ENCODE measurements at places on chromosomes 16 and 17.

GRCh38 chr17:1144162-1144561, 35.6 kb downstream of the ABR start:
- no peak for DNase-seq

- no peak for DNase-seq
Measured at GRCh38 chr16:59543641-59544040, 809.5 kb upstream of the GOT2 start.

DNA sequence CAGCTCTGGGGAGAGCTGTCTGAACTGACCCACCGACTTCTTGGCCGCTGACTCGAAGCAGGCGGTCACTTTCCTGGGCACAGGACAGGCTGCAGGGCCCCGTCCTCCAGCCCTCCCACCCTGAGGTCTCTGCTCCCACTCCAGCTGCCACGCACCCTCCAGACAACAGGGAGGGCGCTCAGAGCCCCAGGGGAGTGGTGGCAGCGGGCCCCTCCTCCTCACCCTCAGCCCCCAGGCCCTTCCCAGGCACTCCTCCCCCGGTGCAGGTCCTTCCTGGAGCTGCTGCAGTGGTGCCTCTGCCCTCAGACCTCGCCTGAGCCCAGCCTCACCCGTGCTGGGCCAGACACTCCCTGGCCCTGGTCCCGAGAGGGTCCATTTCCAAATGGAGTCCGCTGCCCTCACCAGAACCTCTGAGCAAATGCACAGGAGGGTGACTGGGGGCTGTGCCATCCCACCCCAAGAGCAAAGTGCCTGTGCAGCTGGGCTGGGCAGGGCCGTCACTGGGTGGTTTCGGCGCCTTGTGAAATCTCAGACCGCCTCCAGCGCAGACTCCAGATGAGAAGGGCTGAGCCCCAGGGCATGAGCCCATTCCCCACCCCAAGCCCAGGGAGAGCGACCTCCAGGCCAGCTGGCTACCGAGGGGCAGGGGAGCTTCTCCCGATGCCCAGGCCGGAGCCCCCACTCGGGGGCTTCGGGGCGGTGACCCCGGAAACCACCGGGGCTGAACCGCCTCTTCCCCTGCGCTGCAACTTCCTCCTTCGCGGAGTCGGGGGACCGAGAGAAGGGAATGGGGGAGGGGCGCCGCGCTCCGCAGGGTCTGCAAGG, 717 bp downstream of the CYBA start:
- DNase-seq: peak; percentile 62

GRCh38 chr17:21039839-21040575, 2.8 kb downstream of the USP22 start:
- peak; percentile 49 for DNase-seq

DNA sequence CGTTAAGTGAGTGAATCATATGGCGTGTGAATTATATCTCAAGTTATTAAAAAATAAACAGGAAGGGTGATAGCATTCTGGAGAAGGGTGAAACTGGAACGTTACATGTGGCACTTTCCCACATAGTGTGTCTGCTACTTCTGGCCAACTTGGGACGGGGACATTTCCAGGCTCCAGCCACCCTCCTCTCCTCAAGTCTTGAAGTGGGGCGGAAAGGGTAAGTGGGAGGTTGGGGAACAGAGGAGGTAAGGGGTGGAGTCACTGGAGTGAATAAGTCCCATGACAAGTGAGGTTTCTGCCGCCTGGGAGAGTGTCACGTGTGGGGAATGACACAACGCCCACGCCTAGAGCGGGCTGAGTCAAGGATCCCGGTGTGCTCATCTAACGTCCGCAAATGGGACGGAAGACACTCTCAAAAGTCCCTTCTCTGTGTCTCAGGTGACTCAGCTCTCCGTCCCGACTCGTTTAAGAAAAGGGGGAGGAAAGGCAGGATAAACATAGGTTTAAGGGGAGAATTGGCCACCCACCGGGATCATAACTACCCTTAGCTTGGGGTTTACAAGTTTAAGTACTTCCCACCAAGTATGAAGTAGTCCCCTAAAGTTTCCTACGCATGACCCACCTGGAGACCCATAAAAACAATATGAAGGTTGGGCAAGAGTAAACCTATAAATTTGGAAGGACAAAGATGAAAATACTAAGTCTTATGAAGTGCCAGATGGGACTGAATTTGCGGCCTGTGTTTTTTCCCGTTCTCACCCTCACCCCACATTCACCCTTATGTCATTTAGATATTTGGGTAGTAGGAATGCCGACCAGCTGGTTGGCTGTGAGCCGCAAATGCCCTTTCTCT, 1.2 kb upstream of the SPAG9 start:
- peak; percentile 93 for DNase-seq

GRCh38 chr16:20136446-20136968, 62.8 kb upstream of the GPR139 start:
- no peak for DNase-seq

DNA sequence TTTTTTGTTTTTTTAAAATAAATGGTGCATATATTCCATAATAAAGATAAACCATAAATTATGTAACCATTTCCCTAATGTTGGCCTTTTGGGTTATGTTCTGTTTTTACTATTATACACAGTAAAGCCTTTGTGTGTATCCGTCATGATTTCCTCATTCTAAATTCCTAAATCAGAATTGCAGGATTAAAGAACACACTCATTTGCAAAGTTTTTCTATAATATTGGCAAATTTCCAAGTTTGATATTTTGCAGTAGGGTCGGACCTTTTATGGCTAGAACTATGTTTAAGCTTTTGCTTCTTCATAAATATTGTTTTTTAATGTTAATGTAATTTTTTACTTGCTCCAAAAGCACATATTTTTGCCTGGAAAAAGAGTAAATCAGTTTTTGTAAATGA, 16.6 kb downstream of the GOSR1 start:
- DNase-seq: no peak

GRCh38 chr17:72600934-72601333, 480.1 kb downstream of the SOX9 start:
- no peak for DNase-seq

DNA sequence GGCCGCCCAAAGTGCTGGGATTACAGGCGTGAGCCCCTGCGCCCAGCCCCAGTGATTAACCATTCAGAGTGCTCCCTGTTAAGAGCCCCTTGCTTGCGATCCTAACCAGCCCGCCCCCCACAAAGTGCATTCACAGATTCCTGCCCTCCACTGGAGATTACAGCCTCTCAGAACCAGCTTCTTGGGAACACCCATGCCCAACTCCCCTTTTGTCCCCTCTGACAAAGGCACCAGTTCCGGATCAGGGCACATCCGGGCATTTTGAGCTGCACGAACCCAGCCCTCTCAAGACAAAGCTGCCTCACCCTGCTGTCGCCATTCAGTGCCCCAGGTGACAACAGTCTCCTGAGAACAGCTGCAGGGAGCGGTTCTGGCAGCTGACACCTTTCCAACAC, 848 bp upstream of the KRT19 start:
- no peak for DNase-seq

- DNase-seq: no peak
Measured at GRCh38 chr17:69198238-69198637, 30.4 kb downstream of the ABCA10 start.

GRCh38 chr17:72359274-72359673, 238.5 kb downstream of the SOX9 start:
- DNase-seq: no peak

DNA sequence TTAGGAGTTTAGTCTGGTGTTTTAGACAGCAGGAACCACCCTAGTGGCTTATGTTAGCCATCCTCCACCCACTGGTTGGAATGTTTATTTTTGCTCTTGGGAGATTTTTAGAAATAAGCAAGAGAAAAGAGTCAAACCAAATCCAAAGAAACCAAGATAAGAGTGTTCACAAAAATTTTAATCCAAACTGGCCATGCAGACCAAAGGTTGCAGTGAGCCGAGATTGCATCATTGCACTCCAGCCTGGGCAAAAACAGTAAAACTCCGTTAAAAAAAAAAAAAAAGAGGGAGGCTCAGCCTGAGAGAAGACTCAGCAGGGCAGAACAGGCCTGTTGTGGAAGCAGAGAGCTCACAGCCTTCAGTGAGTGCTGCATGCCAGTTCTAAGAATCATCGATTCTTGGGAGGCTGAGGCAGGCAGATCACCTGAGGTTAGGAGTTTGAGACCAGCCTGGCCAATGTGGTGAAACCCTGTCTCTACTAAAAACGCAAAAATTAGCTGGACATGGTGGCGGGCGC, 12.2 kb upstream of the C16orf54 start:
- no peak for DNase-seq

GRCh38 chr16:47660540-47660939, 199.4 kb downstream of the PHKB start:
- DNase-seq: no peak

DNA sequence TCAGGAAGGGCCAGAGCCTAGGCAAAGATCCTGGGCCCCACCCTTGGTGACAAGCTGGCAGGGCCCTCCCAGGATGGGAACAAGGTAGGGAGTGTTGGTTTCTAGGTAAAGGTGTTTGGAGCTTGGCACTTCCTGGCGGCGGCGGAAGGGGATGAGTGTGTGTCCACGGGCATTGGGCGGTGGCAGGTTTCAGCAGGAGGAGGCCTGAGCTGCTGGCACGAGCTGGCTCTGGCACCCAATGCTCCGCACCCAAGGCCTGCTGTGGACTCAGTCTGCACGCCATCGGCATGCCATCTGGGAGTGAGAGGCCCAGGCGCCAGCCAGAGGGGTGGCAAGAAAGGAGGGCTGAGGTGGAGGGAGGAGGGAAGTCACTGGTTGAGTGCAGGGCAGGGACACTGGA, 46.9 kb upstream of the TAC4 start:
- no peak for DNase-seq

- peak; percentile 51 for DNase-seq
Measured at GRCh38 chr17:596763-597644, 117.6 kb downstream of the VPS53 start.

GRCh38 chr16:9258423-9259051, 167.1 kb downstream of the HAPSTR1 start:
- DNase-seq: peak; percentile 38

GRCh38 chr17:28394337-28395116, 11.5 kb downstream of the SLC46A1 start:
- DNase-seq: no peak

- DNase-seq: no peak
Measured at GRCh38 chr17:58995247-58995940, 111.3 kb downstream of the TRIM37 start.

- DNase-seq: peak; percentile 73
Measured at GRCh38 chr17:14205992-14206461, 30.6 kb downstream of the CDRT15 start.

- DNase-seq: no peak
Measured at GRCh38 chr16:87086156-87086555, 231.0 kb downstream of the C16orf95 start.

DNA sequence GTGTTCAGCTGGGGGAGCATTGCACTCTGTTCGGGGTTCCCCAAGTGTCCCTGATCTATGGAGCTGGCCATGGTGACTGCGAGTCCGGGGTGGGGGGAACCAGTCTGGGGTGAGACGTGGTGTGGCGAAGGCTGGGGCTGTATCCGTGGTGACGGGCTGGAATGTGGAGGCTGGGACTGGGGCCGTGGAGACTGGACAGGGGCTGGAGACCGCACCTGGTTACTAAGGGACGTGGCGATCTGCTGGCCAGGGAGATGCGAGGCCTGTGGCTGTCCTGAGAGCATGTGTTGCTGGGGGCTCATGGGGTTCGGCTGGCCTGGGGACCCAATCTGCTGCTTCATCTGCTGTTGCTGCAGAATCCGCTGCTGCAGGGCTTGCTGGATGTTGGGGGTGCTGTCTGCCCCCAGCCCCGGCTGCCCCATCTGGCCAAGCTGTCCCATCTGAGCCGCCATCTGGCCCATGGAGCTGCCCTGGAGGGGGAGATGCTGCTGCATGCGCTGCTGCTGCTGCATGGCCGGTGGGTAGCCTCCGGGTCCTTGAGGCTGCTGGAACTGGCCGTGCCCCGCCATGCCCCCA, 10.6 kb upstream of the TRAP1 start:
- DNase-seq: no peak

GRCh38 chr17:732067-732901, at the start of gene TLCD3A:
Gene TLCD3A, plus strand, starts transcription at chr17:732596. Its CDS starts 52 bp downstream, at chr17:732648.
- peak; percentile 74 for DNase-seq

- peak; percentile 69 for DNase-seq
Measured at GRCh38 chr16:30065943-30066760, 592 bp downstream of the ALDOA start.

DNA sequence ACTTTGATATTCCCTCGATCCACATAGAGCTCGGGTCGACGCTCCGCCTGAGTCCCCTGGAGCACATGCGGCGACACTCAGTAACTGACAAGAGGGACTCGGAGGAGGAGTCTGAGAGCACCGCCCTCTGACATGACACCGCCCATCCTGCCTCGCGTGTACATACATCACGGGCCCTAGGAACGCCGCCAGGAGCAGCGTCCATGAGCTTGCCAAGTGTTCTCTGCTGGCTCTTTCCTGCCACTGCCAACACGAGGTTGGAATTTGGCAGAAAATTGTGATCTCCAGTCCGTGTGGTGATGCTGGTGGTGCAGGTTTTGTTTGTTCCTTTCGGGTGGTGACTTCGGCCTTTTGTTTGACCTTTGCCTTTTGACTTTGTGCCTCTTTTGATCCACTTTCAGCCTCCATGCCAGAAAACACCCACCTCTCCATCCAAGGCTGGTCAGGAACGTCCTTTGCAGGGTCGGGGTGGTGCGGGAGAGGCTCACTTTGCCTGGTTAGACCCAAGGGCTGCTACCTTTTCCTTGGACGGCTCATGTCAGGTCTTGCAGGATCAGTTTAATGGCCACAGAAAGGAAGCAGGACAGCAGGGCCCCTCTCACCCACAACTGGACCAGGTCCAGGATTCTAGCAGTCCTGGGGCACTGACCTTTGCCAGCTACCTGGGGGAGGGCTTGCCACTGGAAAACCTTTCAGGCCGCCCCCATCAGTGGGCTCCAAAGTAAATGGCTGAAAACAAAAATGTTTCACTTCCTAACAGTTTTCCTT, 27.6 kb downstream of the ELAC2 start:
- DNase-seq: no peak

DNA sequence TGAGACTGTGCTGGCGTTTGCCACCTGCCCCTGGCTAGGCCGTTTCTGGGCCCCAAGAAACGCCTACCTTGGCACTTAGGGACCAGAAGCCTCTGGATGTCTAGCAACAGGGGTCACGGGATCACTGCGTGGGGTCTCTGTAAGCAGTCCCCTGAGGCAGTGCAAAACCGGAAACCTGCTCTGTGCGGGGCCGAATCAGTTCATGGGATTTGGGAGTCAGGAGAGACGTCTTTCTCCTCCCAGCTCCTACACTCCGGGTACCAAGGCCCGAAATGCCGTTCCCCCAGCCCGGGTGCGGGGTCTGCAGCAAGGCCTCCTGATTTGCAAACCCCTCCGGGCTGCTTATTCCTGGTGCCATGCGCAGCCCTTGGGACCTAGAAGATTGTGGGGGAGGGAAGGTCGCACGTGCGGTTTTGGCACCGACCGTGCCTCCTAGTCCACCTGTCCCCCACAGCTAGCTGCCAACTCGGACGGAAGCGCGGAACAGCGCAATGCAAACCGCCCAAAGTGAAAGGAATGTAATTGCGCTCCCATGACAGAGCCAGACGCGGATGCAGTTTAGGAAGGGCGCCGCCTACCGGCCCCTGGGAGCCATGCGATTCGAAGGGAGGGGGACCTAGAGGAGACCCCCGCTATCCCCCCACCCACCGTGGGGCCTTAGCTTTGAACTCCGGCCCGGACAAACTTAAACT, 6.5 kb downstream of the IRX5 start:
- no peak for DNase-seq

GRCh38 chr17:1289695-1290094, 10.2 kb downstream of the TRARG1 start:
- DNase-seq: no peak

Measured in stimulated activated CD8-positive, alpha-beta memory T cell treated with anti-CD3 and anti-CD28 coated beads, Interleukin-4, amount 100 ng/mL, for 48 hours (primary cell).